Putamen (tissue), 1 donor: ENCODE measurements at places on chromosomes 4 and X.

- no peak for DNase-seq
Measured at GRCh38 chr4:26424153-26424552, 66.1 kb downstream of the CCKAR start.

GRCh38 chrX:118510111-118510510, 14.5 kb downstream of the DOCK11 start:
- DNase-seq = no peak

- DNase-seq = no peak
Measured at GRCh38 chr4:189305500-189305899, 635.2 kb upstream of the FRG1 start.

GRCh38 chr4:142581881-142582280, 264.2 kb downstream of the INPP4B start:
- no peak for DNase-seq

- DNase-seq = no peak
Measured at GRCh38 chr4:27343411-27343810, 482.8 kb downstream of the STIM2 start.

DNA sequence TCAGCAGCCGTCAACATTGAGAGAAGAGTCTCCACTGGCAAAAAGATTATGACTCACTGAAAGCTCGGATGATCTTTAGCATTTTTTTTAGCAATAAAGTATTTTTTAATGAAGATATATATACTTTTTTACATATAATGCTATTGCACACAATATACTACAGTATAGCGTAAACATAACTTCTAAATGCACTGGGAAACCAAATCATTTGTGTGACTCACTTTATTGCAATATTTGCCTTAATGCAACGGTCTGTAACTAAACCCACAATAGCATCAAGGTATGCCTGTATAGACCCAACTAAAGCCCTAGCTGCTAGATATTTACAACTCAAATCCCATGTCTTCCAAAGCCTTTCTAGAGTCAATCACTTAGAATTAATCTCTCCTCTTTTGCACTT, 52.3 kb upstream of the EDNRA start:
- DNase-seq = no peak

DNA sequence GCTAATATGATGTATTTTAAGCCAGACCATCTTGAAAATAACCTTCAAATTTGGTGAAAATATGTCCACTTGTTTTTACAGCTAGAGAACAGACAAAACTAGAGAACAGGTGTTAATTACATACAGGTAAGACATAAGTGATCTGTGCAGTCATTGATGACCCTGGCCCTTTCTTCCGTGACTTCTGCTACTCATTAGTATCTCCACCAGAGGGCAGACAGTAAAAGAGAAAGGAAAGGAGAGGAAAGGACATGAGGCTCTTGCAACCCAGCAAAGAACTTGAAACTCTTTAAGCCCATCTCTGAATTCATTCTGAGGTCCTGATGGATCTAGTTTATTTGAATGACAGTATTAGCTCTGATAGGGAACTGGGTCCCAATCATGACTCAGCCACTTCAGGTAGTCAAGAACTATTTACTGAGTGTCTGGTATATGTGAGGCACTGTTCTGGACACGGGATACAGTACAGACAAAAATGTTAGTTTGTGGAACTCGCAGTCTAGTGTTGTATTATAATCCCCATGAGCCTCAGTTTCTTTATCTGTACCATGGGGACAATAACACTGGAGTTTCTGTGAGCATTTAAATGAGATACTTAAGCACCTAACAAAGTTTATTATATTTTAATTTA, 121.0 kb upstream of the TEX13D start:
- DNase-seq = no peak

DNA sequence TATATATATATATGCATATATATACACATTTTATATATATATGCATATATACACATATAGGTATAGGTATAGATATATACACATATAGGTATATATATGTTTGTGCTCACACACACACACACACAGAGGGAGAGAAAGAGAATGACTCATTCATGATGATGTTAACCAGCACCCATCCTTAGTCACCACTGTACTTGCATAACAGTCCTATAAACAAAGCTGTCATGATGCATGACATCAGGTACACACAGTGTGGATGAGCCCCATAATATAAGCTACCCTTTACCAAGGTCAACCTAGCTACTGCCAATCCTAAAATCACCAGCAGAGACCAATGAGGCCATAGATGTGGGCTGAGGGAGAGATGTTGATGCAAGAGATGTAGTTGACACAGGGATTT, 1408.0 kb downstream of the RAPGEF2 start:
- DNase-seq = no peak

DNA sequence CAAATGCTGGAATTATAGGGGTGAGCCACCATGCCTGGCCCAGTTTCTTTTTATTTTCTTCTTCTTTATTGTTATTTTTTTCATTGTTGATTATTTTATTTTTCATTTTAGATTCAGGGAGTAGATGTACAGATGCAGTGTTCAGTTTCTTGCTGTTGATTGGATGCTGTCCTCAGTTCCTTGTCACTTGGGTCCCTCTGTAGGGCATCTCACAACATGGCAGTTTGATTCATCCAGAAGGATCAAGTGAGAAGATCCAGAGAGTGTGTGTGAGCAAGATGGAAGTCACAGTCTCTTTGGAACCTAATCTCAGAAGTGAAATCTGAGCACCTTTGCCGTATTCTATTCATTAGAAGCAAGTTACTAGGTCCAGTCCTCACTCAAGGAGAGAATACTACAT, 20.9 kb downstream of the HMGB3 start:
- peak; percentile 7 for DNase-seq

- DNase-seq = no peak
Measured at GRCh38 chrX:1300449-1300848, 31.8 kb downstream of the CSF2RA start.

GRCh38 chr4:7396186-7396910, 38.4 kb downstream of the PSAPL1 start:
- DNase-seq = no peak

DNA sequence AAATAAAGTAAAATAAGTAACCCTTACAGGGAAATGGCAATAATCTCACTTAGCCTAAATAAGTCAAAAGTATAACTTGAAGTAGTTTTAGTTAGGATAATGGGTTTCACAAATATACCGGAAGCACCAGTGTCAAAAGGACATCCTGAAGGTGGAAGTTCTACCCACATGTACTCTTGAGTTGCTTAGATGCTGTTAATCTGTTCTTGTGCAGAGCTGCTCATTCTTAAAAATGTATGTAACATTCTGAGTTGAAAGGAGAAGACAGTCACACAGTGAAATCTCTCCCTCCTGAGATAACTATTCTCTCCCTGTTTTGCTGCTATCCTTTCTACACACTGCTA, 11.2 kb upstream of the CCNG2 start:
- DNase-seq = no peak

DNA sequence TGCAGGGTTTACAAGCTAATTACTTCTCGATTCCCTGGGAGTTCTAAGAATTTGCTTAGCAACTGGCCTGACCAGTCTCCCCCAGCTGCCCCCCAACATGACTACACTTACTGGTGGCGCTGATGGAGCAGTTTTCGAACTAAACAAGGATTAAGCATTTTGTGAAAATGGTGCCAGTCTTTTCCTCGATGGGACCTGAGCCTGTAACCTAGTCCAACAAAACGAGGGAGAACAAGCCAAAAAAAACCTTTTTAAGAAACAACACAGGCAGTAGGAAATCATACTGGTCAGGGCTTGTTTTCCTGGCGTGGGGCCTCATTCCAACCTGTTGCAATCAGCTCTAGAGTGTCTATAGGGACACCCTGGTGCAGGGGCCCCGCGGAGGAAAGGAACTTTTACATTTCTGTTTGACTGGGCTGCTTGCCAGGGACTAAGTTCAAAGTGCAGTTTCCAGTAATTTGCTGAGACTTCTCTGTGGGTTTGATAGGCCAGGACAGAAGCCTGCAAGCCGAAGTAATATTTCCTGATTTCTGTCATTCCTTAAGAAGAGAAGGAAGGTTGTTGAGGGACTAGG, 158.7 kb downstream of the SPRY1 start:
- peak; percentile 47 for DNase-seq

GRCh38 chrX:40105835-40106675, 8.3 kb upstream of the BCOR start:
- DNase-seq = peak; percentile 67

- no peak for DNase-seq
Measured at GRCh38 chr4:42579903-42580302, 77.0 kb downstream of the ATP8A1 start.

- DNase-seq = no peak
Measured at GRCh38 chr4:103199009-103199408, 866 bp upstream of the CENPE start.

DNA sequence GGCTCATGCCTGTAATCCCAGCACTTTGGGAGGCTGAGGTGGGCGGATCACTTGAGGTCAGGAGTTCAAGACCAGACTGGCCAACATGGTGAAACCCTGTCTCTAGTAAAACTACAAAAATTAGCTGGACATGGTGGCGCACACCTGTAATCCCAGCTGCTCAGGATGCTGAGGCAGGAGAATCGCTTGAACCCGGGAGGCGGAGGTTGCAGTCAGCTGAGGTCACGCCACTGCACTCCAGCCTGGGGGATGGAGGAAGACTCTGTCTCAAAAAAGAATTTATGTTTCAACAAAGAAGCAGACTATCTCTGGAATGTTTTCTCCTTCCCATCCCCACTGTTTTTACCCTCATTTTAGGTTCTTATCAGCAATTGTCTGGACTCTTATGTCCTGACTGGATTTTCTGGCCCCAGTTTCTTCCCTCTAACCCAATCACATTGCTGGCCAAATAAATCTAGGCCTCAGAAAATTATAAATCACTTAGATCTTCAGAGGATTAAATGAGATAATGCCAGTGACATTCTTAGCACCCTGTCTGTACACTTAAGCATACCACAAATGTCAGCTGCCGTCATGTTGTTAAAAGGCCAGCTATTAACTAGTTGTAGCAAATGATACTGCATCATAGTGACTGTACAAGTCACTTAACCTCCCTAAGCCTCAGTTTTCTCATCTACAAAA, 44.9 kb upstream of the PRSS48 start:
- no peak for DNase-seq

GRCh38 chr4:77201857-77202256, 44.9 kb downstream of the CCNG2 start:
- DNase-seq = no peak

GRCh38 chr4:186946682-186947294, 223.1 kb upstream of the FAT1 start:
- no peak for DNase-seq

DNA sequence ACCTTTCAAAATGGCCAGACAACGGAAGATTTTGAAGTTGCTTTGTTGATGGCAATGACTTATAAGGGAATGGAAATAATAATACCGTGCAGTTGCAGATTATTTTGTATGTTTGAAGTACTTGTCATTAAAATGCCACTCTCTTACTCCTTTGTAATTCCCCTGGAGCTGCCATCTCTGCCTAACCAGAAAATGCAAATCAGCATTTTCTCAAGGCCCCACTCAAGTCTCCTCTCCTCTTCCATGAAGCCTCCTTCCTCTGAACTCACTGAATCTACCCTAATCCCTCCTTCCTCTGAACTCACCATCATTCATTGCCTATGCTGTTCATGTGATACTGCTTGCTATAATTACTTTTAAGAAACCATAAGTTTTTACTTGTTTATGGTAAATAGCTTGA, 60.2 kb upstream of the RBPJ start:
- DNase-seq = no peak

GRCh38 chr4:179719766-179720450, 2277.7 kb upstream of the AGA start:
- no peak for DNase-seq

DNA sequence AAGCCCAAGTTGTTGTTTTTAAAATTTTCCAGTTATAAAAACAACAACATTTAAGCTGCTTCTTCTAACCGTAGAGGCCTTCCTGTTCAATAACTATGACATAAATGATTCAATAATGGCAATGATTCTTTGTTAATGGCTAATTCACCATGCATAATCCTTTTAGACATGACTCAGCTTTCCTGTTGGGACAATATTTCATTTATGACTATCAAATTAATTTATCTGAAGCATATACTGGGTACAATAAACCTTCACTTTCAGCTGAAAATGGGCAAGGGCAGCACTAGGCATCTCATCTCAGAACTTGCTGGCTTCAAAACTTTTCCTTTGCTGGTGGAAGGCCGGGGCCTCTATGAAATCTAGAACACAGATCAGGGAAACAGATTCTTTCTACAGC, 38.9 kb downstream of the TBC1D9 start:
- DNase-seq = no peak

DNA sequence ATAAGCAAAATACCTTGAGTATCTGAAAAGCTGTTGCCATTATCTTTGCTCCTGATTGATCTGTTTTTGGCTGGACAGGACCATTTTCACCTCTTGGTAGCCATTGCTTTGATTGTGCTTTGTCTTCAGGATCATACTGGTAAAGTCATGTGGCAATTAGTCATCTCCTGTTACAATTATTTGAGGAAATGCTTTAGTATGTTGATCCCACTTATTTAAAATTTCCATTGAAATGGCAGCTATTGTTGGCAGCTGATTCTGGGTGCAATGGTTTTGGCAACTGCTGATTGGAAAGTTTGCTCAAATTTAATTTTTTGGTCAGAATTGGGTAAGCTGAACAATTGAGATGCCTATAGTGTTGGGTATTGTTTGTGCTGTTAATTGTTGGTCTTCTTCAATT, 238.3 kb upstream of the TLL1 start:
- no peak for DNase-seq

- no peak for DNase-seq
Measured at GRCh38 chr4:66225539-66225938, 555.2 kb upstream of the EPHA5 start.

DNA sequence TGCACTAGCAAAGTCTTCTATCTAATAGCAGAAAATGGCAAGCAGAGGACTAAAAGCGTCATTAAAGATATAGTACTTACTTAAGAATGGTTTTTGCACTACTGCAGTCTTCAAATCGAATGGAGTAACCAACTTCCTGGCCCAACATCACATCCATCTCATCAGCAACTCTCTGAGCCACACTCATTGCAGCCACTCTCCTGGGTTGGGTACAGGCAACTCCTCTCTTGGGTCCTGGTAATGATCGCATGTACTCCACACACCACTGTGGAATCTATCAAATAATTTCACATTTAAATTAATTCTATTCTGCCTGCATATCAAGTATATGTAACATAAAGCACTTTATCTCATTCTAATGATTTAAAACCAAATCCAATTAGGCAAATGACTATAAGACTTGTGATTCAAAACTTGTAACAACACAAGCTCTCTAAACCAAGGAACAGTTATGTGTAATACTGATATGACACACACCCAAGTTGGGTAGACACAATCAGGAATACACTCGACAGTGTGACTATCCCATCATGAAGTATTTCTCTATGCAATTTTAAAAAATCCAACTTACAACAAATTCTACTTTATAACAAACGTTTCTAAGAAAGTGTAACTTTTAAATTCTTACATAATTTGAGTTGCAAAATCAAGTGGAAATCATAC, 13.6 kb downstream of the DHX15 start:
- no peak for DNase-seq
